ENCODE measurements at places on chromosomes 16 and 17. TPM values are rescaled to one million over a fixed set of nuclear protein-coding genes. Genes with fewer than 3 reads are reported as not detected.
A peak's percentile ranks its signal among the peaks of the same experiment; 100 is the strongest.

GRCh38 chr17:17740615-17741348 is 59.5 kb downstream of the RAI1 start:
- no peak for DNase-seq

DNA sequence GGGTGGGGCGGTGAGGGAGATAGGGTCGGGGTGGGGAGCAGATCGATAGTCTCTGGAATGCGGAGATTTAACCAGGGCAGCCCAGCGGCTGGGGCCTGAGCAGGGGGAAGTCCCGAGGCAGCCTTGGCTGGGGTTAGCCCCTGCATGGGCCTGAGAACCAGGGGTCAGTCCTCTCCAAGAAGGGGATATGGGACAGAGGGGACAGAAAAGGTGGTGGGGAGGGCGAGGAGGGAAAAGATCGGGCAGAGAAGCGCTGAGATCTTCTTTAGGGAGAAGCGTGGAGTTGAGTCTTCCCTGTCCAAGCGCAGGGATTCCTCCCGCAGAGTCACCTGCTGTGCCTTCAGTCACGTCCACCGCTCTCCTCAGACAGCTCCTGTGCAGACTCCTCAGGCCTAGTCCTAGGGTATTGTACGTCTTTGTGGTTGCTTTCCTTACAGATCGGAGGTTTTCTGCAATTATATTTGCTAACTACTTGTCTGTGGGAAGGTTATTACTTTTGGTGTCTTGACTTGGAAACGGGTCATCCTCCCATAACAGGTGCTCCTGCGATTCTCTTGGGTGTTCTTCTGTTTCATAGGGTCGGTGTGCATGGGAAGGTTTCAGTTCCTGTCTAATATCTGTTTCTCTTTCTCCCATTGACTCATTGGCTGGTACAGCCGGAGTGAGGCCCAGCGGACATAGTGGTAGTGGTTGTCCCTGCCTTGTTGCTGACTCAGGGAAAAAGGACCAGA is 952 bp downstream of the CD300A start:
- no peak for DNase-seq

GRCh38 chr17:58219007-58219788 is at the start of gene MKS1:
Gene MKS1 (minus strand): TSS chr17:58219255. CDS start chr17:58219230, 25 bp downstream.
- DNase-seq, result peak; percentile 89

DPEP2 gene
- polyA plus RNA-seq, result 0.82 TPM

WNT9B gene
- 14.9 TPM for polyA plus RNA-seq
